ENCODE measurements at places on chromosomes 3 and 15.

DNA sequence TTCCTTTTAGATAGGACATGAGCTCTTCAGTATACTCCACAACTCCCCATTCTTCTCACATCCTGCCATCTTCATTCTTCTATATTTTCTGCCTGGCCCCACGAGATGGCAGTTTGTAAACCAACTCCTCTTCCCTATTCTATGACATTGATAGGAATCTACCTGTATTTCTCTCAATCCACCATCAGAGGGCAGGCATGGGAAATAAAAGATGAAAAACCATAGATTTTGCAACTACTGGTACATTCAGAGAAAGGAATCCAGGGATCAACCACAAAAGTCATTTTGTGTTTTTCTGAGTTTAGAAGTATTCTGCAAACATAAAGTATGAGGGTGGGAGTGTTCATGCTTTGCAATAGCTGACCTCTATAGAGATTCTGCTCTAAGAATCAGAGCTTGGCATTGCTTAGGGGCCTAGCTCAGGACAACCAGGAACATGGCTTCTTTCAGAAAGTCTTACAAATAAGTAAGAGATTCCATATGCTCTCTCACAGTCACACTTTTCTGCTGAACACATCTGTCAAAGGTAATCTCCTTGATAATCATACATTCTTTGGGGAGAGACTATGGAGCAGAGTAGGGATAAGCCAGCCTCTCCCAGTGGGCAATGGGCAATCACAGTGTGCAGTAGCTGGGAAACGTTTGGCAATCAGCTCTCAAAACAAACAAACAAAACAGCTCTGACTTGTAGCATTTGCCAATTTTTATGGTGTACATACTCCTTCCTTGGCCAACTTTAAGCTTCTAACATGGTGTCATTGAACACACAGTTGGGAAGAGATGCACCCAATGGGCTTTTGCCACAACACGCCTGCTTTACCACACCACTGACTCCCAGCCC is 43.1 kb upstream of the SLC25A36 start:
- peak; percentile 46 for DNase-seq

DNA sequence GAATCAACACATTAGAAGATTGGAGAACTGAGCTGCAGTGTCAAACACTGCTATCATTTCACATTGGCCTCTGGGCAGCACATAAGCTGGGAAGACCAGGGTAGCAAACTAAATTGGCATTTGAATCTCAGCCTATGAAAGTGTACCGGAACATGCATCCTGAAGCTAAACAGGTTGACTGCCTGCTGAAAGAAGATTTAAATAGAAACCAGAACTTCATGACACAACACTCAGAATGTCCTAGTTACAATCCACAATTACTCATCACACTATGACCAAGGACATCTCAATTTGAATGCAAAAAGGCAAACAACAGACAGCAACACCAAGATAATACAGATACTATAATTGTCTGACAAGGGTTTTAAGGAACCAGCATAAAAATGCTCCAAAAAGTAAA is 26.2 kb downstream of the TM2D3 start:
- DNase-seq = no peak

GRCh38 chr3:170555329-170555728 is 30.5 kb downstream of the SLC7A14 start:
- DNase-seq = no peak

- no peak for DNase-seq
Measured at GRCh38 chr3:170085396-170085795, 47.6 kb downstream of the GPR160 start.

DNA sequence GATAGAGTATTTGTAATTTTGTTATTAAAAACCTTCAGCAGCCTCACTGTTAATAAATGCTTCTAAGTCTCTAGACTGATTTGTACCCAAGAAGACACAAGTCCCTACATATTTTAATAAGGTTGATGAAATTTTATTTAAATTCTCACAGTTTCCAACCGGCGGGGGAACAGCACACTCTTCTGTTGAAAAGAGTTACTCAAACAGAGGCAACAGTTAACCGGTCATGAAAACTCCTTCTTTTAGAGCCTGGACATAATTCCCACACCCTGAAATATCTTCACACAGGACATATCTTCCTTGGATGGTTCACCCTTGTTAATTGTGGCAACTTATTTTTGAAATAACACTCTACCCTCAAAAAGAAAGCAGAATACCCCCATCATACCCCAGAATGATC is 278.8 kb downstream of the FOXP1 start:
- no peak for DNase-seq

DNA sequence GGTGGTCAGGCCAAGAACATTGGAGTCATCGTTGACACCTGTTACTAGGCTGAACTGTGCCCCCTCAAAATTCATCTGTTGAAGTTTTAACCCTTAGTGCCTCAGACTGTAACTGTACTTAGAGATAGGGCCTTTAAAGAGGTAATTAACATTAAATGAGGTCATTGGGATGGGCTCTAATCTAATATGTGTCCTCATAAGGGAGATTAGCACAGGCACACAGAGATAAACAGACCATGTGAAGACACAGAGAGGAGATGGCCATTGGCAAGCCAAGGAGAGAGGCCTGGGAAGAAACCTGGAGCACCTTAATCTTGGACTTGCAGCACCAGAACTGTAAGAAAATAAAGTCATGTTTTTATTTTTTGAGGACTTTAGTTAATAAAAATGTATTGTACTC is 59.6 kb downstream of the PLCL2 start:
- no peak for DNase-seq
